Left hindlimb (tissue), 1 donor: ENCODE measurements at places on chromosomes 1 and 21.

DNA sequence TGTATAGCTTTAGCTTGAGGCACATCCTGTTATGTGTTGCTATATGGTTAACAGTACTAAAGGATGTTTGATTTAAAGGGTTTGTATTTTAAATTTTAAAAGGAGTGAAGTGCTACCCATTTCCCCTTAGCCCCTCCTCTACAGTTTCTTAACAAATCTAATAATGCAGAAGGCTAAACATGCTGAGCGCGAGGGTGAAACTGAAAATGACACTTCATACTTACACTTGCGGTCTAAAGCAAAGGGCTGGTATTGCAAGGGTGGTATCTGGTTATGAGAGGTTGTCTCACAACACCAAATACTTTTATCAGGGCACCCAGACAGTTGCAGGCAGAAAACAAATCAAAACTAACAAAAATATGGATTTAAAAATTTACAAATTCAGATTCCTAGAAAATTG, 172.3 kb downstream of the SIPA1L2 start:
- no peak for DNase-seq

- no peak for DNase-seq
Measured at GRCh38 chr21:26798856-26799751, 46.1 kb downstream of the ADAMTS1 start.

DNA sequence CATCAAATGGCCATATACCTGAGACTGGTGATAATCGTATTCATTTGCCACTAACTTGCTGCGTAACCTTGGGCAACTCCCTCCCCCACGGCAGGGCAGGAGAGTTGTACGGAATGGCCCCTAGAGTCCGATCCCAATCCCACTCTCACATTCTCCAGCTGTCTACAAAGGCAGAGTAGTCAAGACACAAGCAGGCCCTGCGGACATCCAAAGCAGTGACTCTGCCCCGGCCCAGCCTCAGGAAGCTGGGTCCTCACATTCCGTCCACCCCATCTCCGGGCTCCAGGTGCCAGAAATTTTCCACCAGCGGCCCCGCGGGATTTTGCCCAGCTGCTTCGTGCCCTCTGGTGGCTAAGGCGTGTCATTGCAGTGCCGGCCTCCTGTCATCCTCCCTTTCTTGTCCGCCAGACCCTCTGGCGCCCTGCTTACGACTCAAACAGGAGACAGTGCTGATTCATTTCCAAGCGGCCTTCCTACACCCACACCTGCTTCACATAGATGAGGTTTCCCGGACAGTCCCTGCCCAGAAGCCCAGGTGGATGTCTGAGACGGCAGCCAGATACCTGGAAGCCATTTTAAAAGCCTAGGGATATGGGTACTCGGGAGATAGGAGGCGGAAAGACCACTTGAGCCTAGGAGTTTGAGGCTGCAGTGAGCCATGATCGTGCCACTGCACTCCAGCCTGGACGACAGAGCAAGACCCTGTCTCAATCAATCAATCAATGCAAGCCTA, 2.9 kb upstream of the S100A2 start:
- peak; percentile 90 for DNase-seq

DNA sequence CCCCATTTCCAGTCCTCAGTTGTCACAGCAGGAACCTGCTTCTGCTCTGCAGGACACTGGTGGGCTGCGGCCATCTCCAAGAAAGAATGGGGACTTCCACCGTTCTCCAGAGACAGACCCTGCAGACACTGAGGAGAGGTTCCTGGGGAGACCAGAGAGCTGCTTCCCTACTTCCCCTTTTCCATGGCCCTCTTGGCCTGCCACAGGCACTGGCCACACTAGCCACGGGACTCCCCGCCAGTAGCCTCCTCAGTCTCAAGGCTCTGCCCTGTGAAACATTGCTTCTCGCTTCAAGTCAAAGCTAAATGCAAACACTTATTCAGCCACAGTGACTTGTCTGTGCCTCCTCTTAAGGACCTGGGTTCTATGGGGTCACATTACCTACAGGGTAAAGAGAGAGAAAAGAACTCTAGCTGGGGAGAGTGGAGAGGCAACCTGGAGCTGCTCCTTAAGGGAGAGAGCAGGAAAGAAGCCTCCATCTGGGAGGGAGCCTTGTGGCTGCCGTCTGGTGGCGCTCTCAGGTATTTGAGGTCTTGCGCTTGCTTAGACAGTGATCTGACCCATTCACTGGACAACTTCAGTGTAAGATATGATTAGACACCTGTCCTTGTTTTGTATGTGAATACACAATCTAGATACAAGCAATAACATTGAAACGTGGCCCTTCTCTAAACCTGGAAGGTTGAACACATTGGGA, 5.4 kb upstream of the SLAMF8 start:
- no peak for DNase-seq

DNA sequence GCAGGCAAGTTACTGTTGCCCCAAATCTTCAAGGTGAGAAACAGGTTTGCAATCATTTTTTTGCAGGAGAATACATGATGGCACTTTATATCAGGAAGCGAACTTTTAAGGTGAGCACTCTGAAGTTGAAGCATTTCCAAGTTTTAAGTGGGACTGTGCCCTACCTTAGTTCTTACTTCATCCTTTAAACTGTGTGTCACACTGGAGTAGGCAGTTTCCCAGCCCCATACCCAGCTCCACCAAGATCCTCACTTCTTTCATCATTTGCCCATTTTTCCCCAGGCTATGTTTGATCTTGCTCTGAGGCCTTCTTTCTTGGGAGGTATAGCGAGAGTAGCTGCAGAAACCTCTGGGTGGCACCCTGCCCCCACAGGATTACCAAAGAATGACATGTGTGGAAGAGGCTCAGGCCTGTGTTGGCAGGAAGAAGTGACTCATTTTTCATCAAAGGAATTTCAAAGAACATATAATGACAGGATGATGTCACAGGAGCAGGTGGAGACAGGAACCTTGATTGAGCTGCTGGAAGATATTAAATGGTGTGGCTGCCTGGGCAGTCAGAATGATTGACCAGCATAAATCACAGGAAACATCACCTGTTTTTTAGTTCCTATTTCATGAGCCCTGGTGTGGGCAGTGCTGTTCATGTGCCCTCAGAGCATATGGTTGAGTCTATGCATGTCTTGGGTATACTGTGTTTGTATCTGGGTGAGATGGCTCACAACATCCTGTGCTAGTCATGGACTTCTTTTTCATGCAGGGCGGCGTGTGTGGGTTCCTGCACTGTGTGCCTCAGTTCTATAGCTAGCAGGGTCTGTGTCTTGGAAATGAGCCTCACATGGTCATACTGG, 20.8 kb upstream of the MACF1 start:
- peak; percentile 55 for DNase-seq

DNA sequence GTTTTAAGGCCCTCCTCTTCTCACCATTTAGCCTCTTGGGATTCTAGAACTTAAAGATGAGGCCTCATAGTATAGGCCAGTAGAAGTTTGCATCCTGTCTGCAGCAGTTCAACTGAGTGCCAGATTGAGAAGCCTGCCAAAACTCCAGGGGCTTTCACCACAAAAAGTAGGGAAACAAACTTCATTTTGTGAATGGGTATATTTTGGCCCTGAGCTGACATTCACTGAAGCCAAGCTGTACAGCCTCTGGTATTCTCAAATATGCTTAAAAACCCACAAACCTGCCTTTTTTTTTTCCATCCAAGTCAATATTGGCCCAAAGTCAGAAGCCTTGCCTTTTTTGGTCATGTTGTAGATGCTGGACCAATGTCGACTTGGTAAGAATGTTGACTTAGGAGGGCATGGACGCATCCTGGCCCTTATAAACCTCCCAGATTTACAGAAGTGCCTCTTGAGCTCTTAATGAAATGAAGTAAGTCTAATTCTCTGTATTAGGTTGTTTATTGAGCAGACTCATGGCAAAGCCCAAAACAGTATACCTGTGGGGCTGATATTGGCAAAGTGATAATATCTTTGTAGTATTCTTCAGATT, 337.5 kb downstream of the CHRM3 start:
- DNase-seq = peak; percentile 55

DNA sequence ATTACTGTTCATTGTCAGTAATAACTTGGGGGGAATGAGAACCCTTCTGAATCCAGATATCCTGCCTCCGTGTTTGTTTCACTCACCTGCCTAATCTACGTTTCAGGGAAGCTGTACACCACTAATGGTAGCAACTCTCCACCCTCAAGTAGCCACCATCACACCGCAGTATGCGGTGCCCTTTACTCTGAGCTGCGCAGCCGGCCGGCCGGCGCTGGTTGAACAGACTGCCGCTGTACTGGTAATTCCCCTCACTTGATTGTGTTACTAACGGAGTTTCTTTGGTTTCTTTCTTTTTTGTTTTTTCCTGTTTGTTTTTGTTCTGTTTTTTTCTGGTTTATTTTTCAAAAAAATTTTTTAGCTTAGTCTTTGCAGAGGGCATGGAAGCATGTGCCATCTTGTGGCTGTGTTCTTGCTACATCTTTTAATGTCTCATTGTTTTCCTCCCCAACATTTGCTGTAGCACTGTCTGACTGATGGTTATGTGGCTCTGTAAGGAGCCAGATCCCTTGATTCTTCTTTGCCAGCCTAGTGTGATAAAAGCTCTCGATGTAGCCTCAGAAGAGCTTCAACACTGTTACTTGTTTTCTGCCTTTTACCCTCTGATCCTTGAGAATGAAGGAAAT, 15.9 kb upstream of the OLFML3 start:
- no peak for DNase-seq

DNA sequence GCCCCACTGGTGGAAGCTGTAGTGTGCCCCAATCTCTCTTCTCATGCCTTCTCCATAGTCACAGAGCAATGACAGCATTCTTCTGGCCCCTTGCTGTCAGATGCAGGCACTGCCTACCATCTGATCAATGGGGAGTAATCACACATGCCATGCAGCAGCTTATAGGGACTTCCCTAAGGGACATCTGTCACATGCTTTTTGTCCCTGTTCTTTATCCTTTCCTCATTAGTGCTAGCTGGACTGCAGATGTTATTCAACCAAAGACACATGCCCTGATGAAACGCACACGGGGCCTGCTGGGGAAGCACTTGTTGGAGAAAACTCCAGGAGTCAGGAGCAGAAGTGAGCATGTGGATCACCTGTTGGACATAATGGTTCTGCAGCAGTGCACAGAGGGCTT, 108.7 kb downstream of the KCNJ15 start:
- DNase-seq = no peak

- no peak for DNase-seq
Measured at GRCh38 chr1:222543817-222544216, 4.1 kb downstream of the HHIPL2 start.

DNA sequence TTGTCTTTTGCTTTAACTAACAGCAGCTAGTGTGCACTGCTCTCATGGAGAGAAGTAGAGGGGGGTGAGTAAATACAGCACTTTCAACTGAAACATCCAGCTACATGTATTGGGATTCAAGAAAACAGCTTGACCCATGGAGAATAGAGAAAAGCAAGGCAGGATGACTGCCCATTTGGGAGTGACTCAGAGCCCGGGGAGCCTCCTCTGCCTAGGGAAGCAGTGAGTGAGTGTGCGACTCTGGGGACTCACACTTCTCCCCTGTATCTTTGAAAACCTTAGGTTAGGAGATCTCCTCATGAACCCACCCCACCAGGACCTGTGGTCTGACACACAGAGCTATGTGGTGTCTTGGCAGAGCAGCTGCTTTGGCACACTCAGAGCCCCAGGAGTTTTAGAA, 82.0 kb upstream of the PTGFR start:
- no peak for DNase-seq

- no peak for DNase-seq
Measured at GRCh38 chr1:149877211-149877946, 22.0 kb upstream of the BOLA1 start.

GRCh38 chr1:207996636-207997035, 85.7 kb upstream of the CD34 start:
- no peak for DNase-seq

DNA sequence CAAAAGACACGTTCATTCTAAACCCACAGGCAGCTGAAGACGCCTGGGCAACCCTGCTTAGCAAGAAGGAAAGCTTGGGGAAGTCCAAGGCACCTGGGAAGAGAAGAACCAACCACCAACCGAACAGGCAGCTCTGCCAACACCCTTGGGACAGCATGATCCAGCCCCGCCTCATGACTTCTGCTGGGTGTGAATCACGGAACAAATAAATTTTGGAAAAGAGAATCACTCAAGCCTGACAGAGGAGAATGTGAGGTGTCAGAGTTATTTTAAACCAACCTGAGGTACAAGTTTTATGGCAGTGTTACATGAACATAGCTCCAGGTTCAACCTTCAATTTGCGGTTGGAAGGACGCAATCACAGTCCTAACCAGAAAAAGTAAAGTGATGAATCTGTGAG, 10.0 kb upstream of the PADI4 start:
- DNase-seq = no peak

- no peak for DNase-seq
Measured at GRCh38 chr1:180150982-180151381, 3.7 kb upstream of the QSOX1 start.
